ENCODE measurements at places on chromosomes 1 and 21.
A peak's percentile ranks its signal among the peaks of the same experiment; 100 is the strongest.

DNA sequence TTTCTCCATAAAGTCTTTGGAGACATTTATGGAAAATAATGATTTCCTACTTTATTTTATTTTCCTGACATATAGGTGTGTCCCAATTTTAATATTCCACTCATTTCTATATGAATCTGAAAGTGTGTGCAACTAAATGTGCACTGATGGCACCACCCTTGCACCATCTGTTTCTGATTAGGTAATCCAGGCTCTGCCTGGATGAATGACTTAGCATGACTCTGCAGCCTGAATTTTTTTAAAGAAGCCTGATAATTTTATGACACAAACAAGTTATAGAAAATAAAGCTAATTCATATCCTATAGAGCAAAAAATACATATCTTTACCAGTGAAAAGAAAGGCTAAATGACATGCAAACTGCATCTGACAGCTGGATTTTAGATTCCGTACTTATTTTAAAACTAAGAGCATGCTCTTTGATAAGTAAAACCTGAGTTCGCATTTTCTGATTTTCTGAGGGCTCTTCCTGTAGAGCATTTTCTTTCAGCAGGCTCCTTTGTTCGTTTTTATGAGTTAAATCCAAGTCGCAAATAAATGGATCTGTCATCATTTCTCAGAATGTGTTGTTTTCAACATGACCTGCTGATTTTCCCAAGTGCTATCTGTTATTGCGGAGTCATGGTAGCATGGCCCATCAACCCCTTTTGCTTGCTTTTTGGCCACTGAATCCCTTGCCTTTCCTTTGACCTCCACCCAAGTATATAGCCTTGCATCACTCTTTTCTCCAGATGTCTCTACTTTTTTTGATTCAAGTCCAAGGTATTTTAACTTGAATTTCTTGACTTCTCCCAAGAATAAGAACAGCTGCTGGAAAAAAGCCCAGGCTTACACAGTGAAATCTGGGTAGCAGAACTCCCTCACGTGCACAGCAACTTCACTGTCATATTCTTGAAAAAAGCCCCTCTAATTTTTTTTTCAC, 52.8 kb upstream of the LYPLAL1 start:
- no peak for DNase-seq

DNA sequence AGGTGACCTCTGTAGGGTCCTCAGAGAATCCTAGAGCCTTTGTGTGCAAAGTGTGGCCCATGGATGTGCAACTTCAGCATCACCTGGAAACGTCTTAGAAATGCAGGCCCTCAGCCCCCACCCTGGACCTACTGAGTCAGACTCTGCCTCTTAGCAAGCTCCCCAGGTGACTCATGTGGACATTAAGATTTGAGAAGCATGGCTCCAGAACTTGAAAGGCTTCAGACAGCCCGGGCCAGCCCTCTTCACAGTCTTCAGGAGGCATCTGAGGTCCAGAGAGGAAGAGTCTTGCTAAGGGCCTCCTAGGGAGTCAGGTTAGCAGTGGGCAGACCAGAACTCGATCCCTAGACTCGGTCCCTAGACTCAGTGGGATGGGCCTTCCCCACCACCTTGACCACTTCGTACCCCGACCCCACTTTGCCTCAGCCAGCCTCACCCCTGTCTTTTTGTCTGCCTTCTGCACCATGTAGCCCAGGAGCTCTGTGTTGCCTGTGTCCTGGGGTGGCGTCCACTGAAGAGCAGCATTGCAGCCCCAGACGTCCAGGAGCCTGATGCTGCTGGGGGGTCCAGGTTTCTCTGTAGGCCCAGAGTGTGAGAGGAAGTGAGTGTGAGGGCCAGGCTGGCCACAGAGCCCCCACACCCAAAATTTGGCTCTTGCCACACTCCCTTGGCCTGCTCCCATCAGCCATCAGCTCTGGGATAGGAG, 4.8 kb downstream of the MYBPH start:
- no peak for DNase-seq

GRCh38 chr1:70856201-70856600, 191.4 kb downstream of the PTGER3 start:
- no peak for DNase-seq

DNA sequence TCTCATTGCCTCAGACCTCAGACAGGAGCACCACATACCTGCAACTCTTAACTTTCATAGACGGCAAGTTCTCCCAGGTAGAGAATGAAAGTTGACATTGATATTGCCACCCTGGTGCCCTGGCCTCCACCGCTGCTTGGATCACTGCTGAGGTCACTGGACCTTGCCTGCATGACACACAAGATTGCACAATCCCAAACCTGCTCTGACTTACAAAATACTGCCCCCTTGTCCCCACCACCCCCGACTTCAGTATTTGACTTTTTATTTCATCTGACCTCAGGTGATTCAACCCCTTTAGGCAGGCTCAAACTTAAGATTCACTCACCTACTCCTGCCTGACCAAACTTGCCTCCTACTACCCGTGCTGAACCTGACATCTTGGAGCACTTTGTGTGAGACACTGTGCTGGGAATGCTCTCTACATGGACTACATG, 43.1 kb upstream of the S1PR1 start:
- no peak for DNase-seq

- no peak for DNase-seq
These were observed 172.7 kb upstream of the ZP4 start for GRCh38 chr1:238063454-238063853.

GRCh38 chr21:44889625-44890337, 16.3 kb upstream of the PTTG1IP start:
- no peak for DNase-seq

DNA sequence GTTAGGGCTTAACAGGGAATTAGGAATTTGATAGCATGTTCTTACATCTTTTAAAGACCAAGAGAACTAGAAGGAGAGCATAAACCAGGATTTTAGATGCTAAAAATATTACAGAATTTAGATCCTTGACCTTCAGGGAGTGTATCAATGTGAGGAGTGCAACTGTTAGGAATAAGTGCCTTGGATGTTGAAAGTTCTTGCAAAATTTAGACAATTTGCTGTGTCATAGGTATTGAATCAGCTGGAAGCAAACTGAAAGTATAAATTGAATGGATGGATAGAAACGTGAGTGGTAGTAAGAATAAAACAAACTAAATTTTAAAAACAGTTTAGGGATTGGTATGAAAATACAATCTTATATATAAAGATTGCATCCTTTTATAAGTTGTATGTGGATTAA, 27.7 kb downstream of the PPP1R12B start:
- DNase-seq: no peak

- peak; percentile 13 for DNase-seq
These were observed at the start of gene FABP3 for GRCh38 chr1:31373056-31373896. Gene FABP3 (minus strand): TSS chr1:31373076. CDS start chr1:31373014, 62 bp downstream.

- no peak for DNase-seq
These were observed 68.7 kb upstream of the CNTN2 start for GRCh38 chr1:204974327-204974726.

DNA sequence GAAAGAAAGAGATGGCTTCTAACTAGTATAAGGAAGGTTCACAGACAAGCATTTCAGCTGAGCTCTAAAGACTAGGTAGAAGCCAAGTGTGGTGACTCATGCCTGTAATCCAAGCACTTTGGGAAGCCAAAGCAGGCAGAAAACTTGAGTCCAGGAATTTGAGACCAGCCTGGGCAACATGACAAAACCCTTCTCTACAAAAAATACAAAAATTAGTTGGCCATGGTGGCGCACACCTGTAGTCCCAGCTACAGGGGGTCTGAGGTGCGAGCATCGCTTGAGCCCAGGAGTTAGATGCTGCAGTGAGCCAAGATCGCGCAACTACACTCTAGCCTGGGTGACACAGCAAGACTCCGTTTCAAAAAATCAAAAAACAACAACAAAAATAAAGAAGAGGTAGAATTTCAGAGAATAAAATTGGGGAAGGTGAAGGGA, 27.8 kb downstream of the FBXO42 start:
- no peak for DNase-seq

- no peak for DNase-seq
These were observed 17.8 kb downstream of the COPA start for GRCh38 chr1:160325252-160325651.

DNA sequence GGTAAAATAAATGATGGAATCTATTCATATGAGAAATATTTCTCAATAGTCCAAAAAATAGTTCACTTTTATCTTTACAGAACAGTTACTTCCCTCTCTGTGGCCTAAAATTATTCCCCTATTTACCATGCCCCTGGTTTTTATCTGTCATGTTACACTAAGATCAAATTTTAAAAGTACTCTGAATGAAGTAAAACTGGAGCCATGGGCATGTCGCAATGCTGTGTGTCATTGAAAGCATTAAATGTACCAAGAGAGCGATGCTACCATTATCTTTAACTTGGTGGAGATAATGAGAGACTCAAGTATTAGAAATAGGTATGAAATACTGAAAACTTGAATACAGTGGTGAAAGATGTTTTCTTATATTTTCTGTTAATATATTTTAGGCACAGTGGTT, 146.2 kb downstream of the KCNT2 start:
- no peak for DNase-seq

DNA sequence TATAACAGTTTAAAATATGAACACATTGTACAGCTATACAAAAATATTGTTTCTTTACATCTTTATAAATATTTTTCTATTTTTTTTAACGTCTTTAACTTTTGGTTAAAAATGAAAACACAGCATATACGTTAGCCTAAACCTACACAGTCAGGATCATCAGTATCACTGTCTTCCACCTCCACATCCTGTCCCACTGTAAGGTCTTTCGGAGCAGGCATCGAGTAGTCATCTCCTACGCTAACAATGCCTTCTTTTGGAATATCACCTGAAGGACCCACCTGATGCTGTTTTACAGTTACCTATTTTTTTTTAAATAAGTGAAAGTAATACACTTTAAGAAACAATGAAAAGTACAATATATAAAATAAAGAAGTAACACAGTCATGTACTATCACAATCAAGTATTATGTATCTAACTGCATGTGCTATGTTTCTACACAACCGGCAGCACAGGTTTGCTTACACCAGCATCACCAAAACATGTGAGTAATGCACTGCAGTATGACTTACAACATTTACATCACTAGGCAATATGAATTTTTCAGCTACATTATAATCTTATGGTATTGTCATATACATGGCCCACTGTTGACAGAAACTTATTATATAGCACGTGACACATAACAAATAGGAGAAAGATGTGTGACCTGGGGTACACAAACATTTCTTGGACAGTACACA, 254.4 kb downstream of the AKT3 start:
- no peak for DNase-seq

GRCh38 chr1:205656236-205656635, 24.1 kb downstream of the SLC45A3 start:
- DNase-seq: no peak

- no peak for DNase-seq
These were observed 9.7 kb upstream of the SRP9 start for GRCh38 chr1:225767634-225768540.

GRCh38 chr1:215082532-215083382, at the start of gene KCNK2:
Gene KCNK2 (plus strand): TSS chr1:215082737. CDS start chr1:215083386, 649 bp downstream.
- no peak for DNase-seq
